Kidney epithelial cell (primary cell): ENCODE measurements at places on chromosomes 5 and 9. TPM values are rescaled to one million over a fixed set of nuclear protein-coding genes. Genes with fewer than 3 reads are reported as not detected.

DNA sequence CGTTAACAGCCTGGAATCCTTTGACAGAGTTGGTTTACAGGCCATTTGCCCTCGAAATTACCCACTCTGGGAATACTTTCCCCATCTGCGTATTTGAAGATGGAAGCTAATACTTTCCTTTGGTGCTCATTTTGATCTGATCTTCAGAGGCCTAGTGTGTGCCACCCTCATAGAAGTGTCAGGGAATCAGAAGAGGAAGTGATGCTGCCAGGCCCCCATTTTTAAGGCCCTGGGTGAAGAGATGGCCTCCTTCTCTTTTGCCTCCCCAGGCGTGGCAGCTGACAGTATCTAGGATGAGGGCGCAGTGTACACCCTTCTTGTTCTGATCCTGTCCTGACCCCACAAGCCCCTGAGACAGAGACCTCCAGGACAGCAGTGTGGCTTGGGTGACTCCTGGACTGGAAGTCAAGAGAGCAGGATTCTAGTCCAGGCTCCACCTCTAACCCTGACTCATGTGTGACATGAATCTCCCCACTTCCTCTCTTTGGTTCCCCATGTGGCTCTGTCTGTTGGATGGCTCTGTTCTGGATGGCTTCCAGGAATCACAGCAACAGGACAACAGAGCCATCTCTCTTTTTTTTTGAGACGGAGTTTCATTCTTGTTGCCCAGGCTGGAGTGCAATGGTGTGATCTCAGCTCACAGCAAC lies 27.8 kb downstream of the CSF1R start:
- DNase-seq: peak; percentile 26

DNA sequence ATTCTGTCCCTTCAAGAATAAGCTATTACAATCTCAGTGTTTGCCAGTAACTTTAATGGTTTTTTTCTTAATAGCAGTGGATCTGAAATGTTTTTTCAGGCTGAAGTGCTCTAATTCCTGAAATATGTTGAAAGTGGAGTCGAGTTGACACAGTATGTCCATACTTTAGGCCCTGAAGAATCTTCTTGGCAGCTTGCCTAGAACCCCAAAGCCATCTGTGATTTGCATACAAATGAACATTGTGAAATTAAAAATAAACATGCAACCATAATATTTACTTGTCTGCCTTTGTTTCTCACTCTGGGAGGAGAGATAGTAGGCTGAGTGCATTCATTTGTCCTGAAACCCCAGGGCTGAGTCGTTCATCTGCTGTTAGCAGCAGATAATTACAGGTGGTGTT lies 152.7 kb downstream of the ADCY2 start:
- no peak for DNase-seq

DNA sequence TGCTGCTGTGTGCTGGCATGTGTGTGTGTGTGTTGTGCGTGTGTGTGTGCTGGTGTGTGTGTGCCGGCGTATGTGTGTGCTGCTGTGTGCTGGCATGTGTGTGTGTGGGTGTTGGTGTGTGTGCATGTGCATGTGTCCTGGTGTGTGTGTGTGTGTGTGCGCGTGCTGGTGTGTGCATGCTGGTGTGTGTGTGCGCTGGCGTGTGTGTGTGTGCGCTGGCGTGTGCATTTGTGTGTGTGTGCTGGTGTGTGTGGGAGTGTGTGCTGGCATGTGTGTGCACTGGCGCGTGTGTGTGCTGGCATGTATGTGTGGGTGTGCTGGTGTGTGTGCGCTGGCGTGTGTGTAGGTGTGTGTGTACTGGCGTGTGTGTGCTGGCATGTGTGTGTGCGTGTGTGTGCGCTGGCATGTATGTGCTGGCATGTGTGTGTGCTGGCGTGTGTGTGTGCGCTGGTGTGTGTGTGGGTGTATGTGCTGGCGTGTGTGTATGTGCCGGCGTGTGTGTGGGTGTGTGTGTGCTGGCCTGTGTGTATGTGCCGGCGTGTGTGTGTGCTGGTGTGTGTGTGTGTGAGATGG lies 20.1 kb downstream of the UNC5A start:
- no peak for DNase-seq

DNA sequence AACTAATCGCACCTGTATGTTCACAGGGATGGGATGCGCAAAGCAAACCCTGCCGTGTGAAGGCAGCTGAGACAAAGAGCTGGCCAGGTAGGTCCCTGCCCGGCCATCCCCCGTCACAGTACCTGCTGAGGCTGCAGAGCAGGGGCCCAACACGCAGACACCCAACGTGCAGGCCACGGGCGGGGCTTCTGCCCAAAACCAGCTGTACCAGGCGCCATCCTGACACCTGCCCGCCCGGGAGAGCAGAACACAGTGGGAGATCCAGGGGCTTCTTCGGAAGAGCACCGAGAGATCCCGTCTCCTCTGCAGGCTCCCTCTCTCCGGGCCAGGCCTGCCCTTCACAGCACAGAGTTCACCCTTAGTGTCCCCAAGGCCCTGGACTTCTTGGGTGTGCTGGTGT lies 28.4 kb downstream of the ABO start:
- no peak for DNase-seq

DNA sequence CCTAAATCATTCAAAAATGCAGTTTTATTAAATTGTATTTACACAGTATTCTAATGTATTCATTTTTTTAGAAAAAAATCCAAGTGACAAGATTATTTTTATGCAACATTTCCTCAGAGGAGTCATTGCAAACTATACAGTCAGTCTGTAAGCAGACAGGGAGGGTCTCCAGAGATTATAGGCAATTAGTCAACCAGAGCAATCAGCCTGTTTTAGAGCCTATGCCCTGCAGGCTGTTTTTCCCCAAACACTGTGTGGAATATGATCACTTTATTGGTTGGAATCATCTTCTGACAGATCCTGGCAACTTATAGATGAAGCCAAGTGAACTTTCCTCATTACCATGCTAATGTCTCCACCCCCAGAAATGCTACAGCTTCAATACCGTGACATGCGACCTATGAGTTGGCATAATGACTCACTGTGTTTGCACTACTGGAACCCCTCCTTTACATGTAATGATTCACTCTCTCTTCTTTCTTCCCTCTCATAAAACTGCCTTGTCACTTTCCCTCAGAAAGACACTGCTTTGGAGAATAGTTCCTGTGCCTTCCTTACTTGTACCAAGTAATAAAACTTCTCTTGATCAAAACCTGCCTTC lies 577.7 kb upstream of the FTMT start:
- peak; percentile 84 for DNase-seq

Gene PIP5K1B
- total RNA-seq: 0.55 and 0.71 TPM in 2 replicates

Gene PCDHB16
- 0.92 and 1.4 TPM in 2 replicates for total RNA-seq
